ENCODE measurements at places on chromosomes 2 and 18. TPM values are rescaled to one million over a fixed set of nuclear protein-coding genes. Genes with fewer than 3 reads are reported as not detected.

GRCh38 chr18:3688690-3689089 lies 238.7 kb downstream of the TGIF1 start:
- no peak overlapping the region for H3K27ac ChIP-seq
- no peak overlapping the region for H3K4me3 ChIP-seq
- DNase-seq, result no peak

GRCh38 chr2:120094795-120095194 lies 81.9 kb downstream of the EPB41L5 start:
- H3K36me3 ChIP-seq, result no peaks in the 10 kb centered on the region
- no peaks in the 10 kb centered on the region for H3K4me1 ChIP-seq
- no peaks in the 10 kb centered on the region for H3K27me3 ChIP-seq
- no peak overlapping the region for H3K27ac ChIP-seq
- DNase-seq, result no peak
- no peak overlapping the region for H3K4me3 ChIP-seq

DNA sequence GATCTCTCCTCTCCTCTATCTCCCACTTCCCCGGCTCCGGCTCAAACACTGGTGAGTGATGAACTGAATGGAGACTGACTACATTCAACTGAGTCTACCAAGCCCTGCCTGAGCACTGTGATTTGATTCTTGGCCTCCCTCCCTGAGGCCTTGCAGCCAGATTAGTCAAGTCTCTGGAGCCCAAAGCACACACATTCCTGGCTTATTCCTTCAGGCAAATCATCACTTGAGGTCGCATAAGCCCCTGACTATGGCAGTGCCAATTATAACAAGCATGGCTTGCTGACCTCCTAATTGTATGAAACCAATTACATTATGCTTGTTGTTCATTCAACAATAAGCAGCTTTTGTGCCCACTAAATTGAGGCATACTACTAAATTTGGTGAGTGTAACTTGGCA lies 34.6 kb downstream of the EFEMP1 start:
- no peaks in the 10 kb centered on the region for H3K36me3 ChIP-seq
- no peak overlapping the region for H3K27ac ChIP-seq
- no peak overlapping the region for H3K4me3 ChIP-seq
- DNase-seq, result no peak

DNA sequence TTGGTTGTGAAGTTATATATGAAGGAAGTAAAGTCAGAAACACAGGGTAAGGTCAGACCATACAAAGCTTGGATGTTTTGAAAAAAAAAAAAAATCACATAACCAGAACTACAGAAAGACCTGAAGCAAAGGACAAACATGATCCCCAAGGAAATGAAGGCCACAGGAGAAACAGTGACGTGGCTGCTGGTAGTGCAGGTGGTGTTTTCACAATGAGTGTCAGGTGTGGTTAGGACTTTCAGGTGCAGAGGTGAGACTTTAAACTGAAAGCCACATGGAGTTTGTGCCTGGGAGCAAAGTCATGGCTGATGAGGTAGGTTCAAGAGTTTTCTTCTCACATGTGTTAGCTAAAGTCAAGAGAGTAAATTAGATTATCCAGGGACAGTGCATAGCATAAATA lies 270.7 kb downstream of the PIEZO2 start:
- no peak overlapping the region for H3K4me3 ChIP-seq
- H3K36me3 ChIP-seq, result no peaks in the 10 kb centered on the region
- no peak for DNase-seq
- no peaks in the 10 kb centered on the region for H3K4me1 ChIP-seq
- no peak overlapping the region for H3K27ac ChIP-seq

GRCh38 chr2:159208438-159208837 lies 78.1 kb downstream of the WDSUB1 start:
- no peak overlapping the region for H3K27ac ChIP-seq
- H3K27me3 ChIP-seq, result no peaks in the 10 kb centered on the region

- no peak overlapping the region for H3K27ac ChIP-seq
- H3K4me3 ChIP-seq, result no peak overlapping the region
- DNase-seq, result no peak
Observed at GRCh38 chr2:132789066-132789465, 119.1 kb upstream of the LYPD1 start.

GRCh38 chr2:38836791-38837190 lies 38.9 kb downstream of the DHX57 start:
- no peak overlapping the region for H3K4me3 ChIP-seq
- peaks cover 14% of the 10 kb centered on the region for H3K36me3 ChIP-seq
- no peak overlapping the region for H3K27ac ChIP-seq
- H3K4me1 ChIP-seq, result no peaks in the 10 kb centered on the region
- DNase-seq, result no peak

DNA sequence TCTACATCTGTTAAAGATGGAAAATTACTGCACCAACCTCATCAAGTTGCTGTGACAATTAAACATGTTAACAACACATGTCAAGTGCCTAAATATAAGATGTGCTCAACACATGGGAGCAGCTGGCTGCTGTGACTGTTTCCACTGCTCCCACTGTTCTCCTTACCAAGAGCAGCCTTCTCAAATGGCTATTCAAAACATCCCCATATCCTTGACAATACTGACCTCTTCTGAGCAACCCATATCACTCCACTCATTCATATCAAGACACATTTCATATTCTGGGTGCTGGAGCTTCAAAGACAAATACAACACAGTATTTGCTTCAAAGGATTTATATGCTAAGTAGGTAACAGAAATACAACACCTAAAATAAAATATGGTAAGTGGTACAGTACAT lies 60.3 kb downstream of the PIAS2 start:
- H3K4me1 ChIP-seq, result peaks cover 15% of the 10 kb centered on the region
- no peaks in the 10 kb centered on the region for H3K27me3 ChIP-seq
- H3K36me3 ChIP-seq, result peaks cover 3% of the 10 kb centered on the region
- no peak overlapping the region for H3K4me3 ChIP-seq
- no peak for DNase-seq
- no peak overlapping the region for H3K27ac ChIP-seq

DNA sequence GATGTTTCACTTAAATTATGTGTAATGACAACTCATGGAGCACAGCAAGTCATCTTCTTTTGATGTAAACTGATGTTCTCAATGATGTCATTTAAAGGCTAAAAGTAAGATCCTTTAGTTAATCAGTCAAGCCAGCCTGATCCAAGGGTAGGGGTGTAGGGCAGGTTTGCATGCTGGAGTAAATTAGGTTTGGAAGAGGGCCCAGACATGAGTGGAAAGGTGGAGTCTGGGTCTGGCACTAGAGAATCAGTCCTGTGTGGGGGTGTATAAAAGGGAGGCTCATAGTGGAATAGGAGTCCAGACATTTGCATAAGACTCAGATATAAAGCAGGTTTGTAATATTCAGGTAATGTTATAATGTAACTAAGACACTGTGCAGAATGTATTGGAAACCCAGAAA lies 88.8 kb upstream of the NYAP2 start:
- no peak overlapping the region for H3K4me3 ChIP-seq
- H3K27me3 ChIP-seq, result no peaks in the 10 kb centered on the region
- no peaks in the 10 kb centered on the region for H3K36me3 ChIP-seq
- H3K4me1 ChIP-seq, result no peaks in the 10 kb centered on the region
- H3K27ac ChIP-seq, result no peak overlapping the region

DNA sequence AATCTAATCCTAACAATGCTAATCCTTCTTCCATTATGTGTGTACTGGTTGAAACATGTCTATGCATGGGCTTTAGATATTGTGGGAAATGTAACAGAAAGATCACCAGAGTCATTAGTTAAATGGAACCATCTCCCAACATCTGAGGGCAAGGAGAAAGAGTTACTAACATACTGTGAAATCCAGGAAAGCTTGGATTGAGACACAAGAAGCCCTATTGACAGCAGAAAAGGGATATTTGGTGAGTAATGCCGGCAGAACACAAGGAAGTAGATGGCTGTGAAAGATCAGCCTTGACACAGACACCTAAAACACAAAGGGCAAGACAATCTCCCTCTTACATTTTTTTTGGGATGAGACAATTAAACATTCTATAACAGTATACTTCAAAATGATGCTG lies 28.5 kb upstream of the LAMA1 start:
- H3K4me1 ChIP-seq, result no peaks in the 10 kb centered on the region
- no peak overlapping the region for H3K4me3 ChIP-seq
- no peaks in the 10 kb centered on the region for H3K36me3 ChIP-seq
- H3K27me3 ChIP-seq, result no peaks in the 10 kb centered on the region
- no peak overlapping the region for H3K27ac ChIP-seq

DNA sequence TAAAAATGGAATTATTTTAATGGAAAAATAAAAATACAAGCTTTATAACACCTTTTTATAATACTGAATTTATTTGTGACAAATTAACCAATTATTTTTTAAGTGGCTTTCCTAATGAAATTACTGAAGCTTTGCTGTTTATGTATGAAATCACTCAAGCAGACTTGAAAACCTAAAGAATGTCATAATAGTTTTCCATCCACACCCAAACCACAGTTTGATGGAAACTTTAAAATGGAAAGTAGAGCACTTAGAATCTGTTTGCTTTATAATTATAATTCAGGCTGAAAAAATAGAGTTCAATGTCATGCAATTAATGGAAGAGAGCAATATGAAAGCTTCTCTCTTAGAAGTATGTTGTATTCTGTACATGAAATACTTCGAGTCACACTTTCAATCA lies 31.6 kb upstream of the WDR75 start:
- H3K4me3 ChIP-seq, result no peak overlapping the region
- H3K4me1 ChIP-seq, result peaks cover 36% of the 10 kb centered on the region
- H3K27ac ChIP-seq, result no peak overlapping the region
- no peak for DNase-seq
- H3K36me3 ChIP-seq, result no peaks in the 10 kb centered on the region
- H3K27me3 ChIP-seq, result no peaks in the 10 kb centered on the region

- H3K4me3 ChIP-seq, result no peak overlapping the region
- peaks cover 12% of the 10 kb centered on the region for H3K27me3 ChIP-seq
- DNase-seq, result peak; percentile 77
- no peaks in the 10 kb centered on the region for H3K36me3 ChIP-seq
Observed at GRCh38 chr2:217988014-217988839, 14.6 kb downstream of the TNS1 start.

GRCh38 chr2:172739661-172740266 lies 4.1 kb downstream of the RAPGEF4 start:
- DNase-seq, result no peak
- H3K4me3 ChIP-seq, result no peak overlapping the region
- peaks cover 4% of the 10 kb centered on the region for H3K36me3 ChIP-seq
- peaks cover 6% of the 10 kb centered on the region for H3K4me1 ChIP-seq
- no peak overlapping the region for H3K27ac ChIP-seq
- H3K27me3 ChIP-seq, result peaks cover 59% of the 10 kb centered on the region

DNA sequence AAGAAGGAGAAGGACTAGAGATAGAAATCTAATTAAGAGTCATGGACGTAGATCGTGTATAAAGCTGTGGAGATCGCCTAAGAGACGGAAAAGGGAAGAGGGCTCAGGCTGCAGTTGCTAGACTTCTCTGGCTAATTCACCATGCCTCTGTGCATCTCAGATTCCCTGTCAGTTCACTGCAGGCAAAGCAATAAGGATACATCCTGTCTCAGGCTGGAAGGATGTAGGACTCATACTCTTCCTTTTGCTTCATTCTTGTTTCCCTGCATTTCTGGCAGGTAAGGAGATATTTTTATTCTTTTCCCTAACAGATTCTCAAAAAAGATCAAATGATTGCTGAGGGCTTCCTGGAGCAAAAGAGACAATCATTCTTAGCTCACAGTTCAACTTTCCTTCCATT lies 112.5 kb downstream of the AP1S3 start:
- no peaks in the 10 kb centered on the region for H3K36me3 ChIP-seq
- no peak overlapping the region for H3K4me3 ChIP-seq
- DNase-seq, result no peak
- no peaks in the 10 kb centered on the region for H3K4me1 ChIP-seq
- no peak overlapping the region for H3K27ac ChIP-seq
- H3K27me3 ChIP-seq, result peaks cover 15% of the 10 kb centered on the region

- peaks cover 10% of the 10 kb centered on the region for H3K36me3 ChIP-seq
- H3K4me3 ChIP-seq, result no peak overlapping the region
- DNase-seq, result no peak
- H3K4me1 ChIP-seq, result peaks cover 82% of the 10 kb centered on the region
Observed at GRCh38 chr2:46984040-46984439, 68.4 kb upstream of the MCFD2 start.

DNA sequence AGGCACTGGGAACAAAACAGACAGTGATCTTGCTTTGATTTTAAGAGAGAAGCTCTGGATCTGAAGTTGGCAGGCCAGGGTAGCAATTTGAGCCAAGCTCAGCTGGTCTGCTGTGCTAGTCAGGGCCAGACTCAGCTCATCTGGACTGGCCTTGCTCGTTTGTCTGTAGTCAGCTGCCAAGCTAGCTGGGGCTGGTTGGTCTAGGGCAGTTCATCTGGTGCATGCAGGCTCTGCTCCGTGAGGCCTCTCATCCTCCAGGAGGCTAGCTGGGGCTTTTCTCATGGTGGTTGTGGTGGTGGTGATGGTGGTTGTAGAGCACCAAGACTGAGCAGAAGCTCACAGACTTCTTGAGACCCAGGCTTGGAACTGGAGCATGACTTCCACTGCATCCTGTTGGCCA lies 10.3 kb downstream of the FBLN7 start:
- H3K4me1 ChIP-seq, result peaks cover 8% of the 10 kb centered on the region
- no peak overlapping the region for H3K4me3 ChIP-seq
- no peaks in the 10 kb centered on the region for H3K27me3 ChIP-seq
- DNase-seq, result no peak
- no peaks in the 10 kb centered on the region for H3K36me3 ChIP-seq
- no peak overlapping the region for H3K27ac ChIP-seq

CELF4 gene
- not detected for total RNA-seq

AKAIN1 gene
- not detected for total RNA-seq

SLC4A3 gene
- total RNA-seq, result not detected

GPR45 gene
- not detected for total RNA-seq

XRCC5 gene
- total RNA-seq, result 324 TPM

RAB27B gene
- 0.14 TPM for total RNA-seq

EMILIN1 gene
- 0.36 TPM for total RNA-seq

POMC gene
- total RNA-seq, result 12.5 TPM

CCDC138 gene
- 7.7 TPM for total RNA-seq

PMAIP1 gene
- total RNA-seq, result 155 TPM

ATP8B1 gene
- not detected for total RNA-seq
